Left ventricle myocardium superior (tissue), 1 donor: ENCODE measurements at places on chromosomes 5 and 9. TPM values are rescaled to one million over a fixed set of nuclear protein-coding genes. Genes with fewer than 3 reads are reported as not detected.

The PCDHB14 gene
- total RNA-seq = 2.5 TPM

GRCh38 chr9:4704129-4704528, 24.8 kb downstream of the CDC37L1 start:
- no peak for DNase-seq

DNA sequence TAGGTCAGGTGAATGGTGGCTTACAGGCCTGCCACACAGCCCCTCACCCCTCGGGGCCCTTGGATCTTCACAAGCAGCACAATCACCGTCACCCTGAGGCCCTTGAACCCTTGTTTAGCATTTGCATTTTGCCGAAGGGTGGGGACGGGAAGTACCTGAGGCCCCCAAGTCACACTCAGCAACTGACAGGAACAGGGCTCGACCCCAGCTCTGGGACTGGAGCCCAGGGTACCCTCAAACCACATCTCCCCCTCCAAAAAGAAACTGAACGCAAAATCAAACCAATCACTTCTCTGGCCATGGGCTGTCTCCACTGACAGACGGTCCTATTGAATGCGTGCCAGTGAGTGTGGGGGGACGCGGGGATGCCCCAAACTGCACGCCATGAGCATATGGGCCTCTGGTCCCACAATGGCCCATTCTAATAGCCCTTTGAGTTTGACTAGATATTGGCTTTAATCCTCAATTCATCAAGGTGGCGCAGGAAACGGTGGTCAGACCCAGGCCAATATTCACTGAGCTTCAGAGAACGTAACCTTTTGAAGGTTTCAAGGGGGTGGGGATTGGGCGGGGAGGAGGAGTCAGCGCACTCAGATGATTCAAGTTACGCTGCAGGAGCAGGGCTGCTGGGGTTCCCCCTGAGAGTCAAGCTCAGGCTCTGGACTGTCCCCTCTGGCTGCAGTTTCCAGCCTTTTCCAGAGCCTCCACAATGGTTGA, 176.0 kb downstream of the DAB2IP start:
- DNase-seq = no peak

- DNase-seq = no peak
Observed at GRCh38 chr5:143154510-143155370, 248.7 kb downstream of the NR3C1 start.

- DNase-seq = no peak
Observed at GRCh38 chr5:173645437-173645807, 29.0 kb upstream of the BOD1 start.
